Ureter (tissue), 1 donor: ENCODE measurements at places on chromosomes 5 and 9.

DNA sequence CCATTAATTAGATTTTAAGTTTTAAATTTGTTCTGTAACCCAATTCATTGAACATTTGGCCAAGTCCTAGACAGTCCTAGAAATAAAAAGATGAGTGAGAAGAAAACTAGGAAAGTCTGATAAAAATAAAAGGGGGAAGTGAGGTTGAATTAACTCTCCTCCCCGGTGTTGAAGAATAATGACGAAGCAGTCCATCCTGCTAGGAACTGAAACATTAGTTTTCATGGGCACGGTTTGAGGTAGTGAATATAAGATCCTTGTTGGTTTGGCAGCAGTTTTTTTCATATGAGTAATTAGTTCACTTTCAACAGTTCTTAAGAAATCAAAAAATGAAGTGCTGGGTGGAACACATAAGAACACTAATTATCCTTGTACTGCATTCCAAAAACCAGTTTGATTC is 103.1 kb downstream of the MTREX start:
- DNase-seq: no peak

- no peak for DNase-seq
Observed at GRCh38 chr9:14350349-14350728, 36.4 kb upstream of the NFIB start.

GRCh38 chr9:120526534-120526933 is 53.4 kb downstream of the CDK5RAP2 start:
- no peak for DNase-seq

DNA sequence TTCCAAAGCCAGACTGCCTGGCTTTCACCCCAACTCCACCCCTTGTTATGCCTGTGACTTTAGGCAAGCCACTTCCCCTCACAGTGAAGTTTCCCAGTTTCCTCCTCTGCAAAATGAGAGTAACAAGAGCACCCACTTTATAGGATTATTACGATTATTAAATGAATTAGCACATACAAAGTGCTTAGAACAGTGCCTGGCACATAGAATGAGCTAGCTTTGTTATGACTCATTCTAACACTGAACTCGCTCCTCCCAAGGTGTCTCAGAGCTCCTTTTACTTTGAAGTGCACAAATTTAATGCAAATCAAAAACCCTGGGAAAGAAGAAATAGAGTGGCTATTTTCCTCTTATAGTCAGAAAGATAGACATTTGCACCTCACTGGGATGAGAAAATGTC is 34.3 kb downstream of the DNAH5 start:
- no peak for DNase-seq

GRCh38 chr5:159003045-159004030 is 96.4 kb downstream of the EBF1 start:
- DNase-seq: no peak

GRCh38 chr5:40001796-40002195 is 577.0 kb upstream of the DAB2 start:
- no peak for DNase-seq

GRCh38 chr5:61732369-61732768 is 400.3 kb downstream of the ZSWIM6 start:
- no peak for DNase-seq

GRCh38 chr9:112315331-112316257 is 17.8 kb downstream of the PTBP3 start:
- DNase-seq: no peak

DNA sequence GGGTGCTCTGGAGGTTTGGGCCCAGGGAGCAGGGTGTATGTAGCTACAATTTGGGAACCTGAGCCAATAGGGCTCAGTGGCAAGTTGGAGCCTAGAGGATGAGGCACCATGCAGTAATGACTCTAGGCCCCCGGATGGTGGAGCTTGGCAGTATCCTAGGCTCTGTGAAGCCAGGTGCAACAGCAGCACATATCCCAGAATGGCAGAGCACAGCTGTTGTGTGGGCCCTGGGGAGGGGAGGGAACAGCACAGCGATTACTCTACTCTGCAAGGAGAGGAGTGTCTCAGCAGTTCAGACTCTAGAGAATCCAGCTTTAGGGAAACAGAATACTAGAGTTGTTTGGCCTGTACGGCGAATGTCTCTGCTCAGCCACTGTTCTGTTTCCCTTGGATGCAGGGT is 56.1 kb downstream of the LRRTM2 start:
- no peak for DNase-seq

- DNase-seq: no peak
Observed at GRCh38 chr5:34854459-34855174, 15.7 kb downstream of the TTC23L start.

GRCh38 chr5:150514708-150515211 is 6.8 kb downstream of the NDST1 start:
- DNase-seq: no peak

GRCh38 chr9:70791936-70792335 is 329.5 kb downstream of the TRPM3 start:
- no peak for DNase-seq

- DNase-seq: no peak
Observed at GRCh38 chr9:16543686-16544085, 326.8 kb downstream of the BNC2 start.

DNA sequence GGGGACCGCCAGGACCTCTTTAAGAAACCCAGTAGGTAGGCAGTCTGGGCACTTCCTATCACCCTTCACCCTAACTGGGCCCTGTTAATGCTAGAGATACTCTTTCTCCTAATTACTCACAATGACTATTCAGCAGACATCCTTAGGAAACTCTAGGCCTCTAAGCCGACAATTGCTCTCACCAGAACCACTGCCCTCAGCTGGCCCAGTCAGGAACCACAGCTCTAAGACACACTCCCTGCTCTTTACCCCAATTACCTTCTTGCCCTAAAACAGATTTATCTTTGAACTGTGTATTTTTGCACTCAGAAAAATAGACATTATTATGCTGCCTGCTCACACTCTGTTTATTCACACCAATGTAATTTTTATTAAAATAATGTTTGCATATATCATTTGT is 432.6 kb upstream of the SLC30A5 start:
- DNase-seq: no peak

DNA sequence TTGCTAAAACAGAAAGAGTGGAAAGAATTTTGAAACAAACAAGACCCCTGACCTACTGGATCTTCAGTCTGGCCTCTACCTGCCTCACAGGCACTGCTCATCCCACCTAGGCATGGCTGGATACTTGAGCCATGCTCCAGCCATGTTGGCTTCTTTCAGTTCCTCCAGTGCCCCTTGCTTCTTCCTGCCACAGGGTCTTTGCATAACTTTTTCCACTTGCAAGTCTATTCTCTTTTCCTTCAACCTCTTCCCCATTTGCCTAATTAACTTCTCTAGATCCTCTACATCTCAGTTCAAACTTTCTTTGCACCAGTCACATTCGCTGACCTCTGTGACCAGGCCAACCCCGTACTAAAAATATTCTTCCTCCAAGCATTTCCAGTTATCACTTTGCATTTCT is 50.4 kb downstream of the STARD4 start:
- DNase-seq: no peak

GRCh38 chr9:5571629-5572232 is 57.2 kb upstream of the RIC1 start:
- DNase-seq: no peak

DNA sequence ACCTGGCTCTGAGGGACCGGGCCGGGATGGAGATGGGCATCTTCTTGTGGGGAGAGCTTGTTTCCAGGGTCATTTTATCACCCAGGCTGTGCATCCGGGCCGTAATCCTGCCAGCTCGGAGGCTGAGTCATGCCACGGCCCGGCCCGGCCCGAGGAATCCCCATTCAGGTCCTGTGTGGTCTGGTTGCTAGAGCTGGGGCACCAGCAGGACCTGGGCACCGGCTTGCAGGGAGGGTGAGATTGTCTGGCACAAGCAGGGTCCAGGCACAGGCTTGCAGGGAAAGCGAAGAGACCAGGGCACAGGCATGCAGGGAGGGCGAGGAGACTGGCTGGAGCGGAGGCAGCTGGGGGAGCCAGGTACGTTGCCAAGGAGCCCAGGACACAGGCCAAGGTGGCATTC is 106.8 kb downstream of the RXRA start:
- DNase-seq: no peak

GRCh38 chr9:23011669-23012068 is 565.0 kb downstream of the DMRTA1 start:
- no peak for DNase-seq

DNA sequence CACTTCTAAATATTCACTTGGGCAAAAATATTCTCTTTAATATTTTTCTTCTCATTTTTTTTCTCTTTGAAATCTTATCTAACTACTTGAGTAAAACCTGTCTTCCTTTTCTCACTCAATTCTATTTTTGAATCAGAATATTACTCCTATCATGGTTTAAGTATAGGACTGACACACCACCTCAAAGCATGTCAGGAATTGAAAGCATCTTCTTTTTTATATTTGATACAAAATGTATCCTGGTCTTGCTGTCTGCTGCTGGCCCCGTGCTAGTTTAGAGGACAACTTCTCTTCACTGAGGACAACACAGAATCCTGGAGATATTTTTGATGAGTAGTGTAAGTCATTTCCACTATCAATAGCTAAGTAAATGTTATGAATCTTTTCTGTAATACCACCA is 383.6 kb downstream of the GADD45G start:
- no peak for DNase-seq

- DNase-seq: no peak
Observed at GRCh38 chr9:129172816-129173215, 5.2 kb downstream of the IER5L start.

GRCh38 chr9:80789831-80790230 is 899.5 kb downstream of the TLE1 start:
- DNase-seq: no peak

DNA sequence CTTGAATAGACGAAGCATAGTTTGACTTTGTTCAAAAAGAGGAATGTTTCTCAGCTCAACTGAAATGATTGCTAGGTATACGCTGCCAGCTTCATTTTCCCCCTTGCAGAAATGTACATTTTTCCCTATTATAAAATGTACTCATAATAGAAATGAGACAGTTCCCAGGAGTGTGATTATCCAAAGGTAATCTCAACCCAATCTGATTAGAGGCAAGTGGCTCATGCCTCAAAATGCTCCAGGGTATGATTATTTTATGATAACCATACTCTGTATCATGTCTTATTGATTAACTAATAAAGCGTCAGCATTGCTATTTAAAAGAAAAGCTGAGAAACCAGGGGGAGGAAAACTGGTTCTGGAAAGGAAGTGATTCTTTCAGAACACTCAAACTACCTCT is 54.9 kb upstream of the SMIM15 start:
- no peak for DNase-seq
